ENCODE measurements at places on chromosomes 7 and 10.

DNA sequence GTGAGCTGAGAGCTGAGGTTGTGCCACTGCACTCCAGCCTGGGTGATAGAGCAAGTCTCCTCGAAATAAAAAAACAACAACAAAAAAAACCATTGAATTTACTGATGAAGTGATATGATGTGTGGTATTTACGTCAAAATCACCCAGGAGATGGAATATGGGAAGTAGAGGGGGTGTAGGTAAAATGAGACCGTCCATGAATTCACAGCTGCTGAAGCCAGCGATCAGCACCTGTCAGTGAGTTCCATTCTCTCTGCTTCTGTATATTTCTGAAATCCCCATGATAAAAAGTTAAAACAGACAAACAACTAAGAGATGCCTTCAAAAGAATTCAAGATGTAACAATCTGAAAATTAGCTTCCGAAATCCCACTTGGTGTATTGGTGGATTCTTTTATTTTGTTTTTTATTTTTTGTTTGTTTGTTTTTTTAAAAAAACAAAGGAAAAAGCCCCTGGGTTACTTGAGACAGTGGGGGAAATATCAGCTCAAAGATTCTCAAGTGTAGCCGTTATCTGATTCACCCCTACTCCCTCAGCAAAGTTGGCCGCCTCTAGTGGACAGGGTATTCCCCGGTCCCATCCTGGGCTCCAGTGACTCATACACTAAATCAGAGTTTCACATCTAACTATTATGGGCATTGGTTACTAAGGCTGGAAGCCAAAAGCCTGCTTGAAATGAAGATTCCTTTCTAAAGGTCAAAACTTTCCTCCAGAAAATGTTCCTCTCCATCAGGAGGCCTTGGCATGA, 76.4 kb downstream of the MAP3K8 start:
- no peak for DNase-seq

DNA sequence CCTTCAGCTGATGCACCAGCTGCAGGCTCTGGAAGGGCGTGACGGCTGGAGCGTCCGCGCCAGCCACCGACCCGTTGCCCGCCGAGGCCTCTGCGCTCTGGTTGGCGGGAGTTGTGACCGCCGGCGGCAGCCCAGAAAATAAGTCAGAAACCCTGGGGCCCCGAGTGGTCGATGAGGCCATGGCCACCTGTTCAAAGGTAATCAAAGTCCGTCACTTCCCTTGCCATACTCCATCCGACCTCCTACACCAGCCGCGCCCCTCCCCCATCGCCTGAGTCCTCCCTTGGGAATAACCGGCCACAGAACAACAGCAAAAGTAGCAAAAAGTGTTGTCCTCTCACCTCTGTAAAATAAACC, 406 bp downstream of the PRLHR start:
- no peak for DNase-seq

DNA sequence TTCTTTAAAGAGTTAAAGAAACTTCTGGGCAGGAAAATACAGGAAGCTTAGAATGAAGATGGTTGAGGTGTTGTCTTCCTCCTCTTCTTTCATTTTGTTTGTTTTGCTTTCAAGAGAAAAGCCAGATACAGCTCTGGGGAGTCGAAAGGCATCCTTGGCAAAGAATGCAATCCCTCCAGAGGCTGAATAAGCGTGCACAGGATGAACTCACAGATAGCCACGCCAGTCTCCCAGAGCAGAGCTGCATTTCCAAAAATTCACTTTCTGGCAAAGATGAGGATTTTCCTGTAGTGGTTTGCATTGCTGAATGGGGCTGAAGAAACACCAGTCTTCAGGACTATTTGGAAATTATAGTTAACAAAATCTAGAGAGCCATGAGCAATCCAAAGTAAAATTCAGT, 336.4 kb downstream of the NRG3 start:
- no peak for DNase-seq

DNA sequence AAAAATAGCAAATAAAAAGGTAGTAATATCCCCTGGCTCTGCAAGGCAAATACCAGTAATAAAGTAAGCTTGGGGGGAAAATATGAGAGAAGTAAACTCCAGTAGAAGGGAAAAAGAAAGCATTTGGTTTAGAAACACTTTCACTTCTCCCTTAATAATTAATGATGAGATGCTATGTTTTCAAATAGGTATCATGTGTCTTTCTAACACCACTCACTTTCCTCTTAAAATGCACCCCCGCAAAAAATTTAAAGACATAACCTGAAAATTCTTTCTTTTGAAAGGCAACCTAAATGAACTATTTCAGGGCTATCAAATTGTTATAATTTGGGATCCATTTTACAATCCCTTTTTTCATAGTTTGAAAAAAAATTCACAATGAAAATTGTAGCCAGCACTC, 240.3 kb downstream of the SNX10 start:
- DNase-seq: no peak

GRCh38 chr10:77593771-77594470, 43.7 kb downstream of the KCNMA1 start:
- no peak for DNase-seq

DNA sequence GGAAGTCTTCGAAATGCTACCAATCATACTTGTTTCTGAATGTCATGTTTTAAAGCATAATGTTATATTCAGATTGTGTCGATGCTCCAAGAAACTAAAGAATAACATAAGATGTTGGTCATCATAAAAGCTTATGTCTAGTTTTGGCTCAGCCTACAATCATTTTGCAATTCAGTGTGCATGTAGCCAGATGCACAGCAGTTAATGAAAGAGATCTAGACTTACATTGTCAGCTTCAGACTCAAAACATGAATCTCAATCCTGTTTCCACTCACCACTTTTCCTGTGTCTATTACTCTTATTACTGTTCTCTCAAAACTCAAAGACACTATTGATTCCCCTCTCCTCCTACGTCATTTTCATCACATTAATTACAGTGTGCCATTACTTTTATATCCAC, 21.4 kb downstream of the TMEM196 start:
- no peak for DNase-seq

- no peak for DNase-seq
Measured at GRCh38 chr7:43377196-43377960, 205.5 kb upstream of the STK17A start.

DNA sequence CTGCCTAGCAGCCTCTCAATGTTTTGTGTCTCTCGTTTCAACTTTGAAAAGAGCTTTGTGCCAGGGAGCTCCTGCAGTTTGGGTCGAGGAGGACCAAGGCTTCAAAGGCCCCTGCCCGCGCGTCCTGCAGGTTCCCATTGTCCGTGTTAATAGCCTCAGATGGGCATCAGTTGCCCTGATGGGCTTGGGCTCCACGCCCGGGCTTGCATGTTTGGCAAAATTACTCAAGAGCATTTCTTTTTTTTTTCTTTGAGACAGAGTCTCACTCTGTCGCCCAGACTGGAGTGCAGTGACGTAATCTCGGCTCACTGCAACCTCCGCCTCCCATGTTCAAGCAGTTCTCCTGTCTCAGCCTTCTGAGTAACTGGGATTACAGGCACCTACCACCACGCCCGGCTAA, 636.6 kb downstream of the SDK1 start:
- no peak for DNase-seq

- no peak for DNase-seq
Measured at GRCh38 chr10:122490268-122490667, 28.9 kb downstream of the HTRA1 start.

DNA sequence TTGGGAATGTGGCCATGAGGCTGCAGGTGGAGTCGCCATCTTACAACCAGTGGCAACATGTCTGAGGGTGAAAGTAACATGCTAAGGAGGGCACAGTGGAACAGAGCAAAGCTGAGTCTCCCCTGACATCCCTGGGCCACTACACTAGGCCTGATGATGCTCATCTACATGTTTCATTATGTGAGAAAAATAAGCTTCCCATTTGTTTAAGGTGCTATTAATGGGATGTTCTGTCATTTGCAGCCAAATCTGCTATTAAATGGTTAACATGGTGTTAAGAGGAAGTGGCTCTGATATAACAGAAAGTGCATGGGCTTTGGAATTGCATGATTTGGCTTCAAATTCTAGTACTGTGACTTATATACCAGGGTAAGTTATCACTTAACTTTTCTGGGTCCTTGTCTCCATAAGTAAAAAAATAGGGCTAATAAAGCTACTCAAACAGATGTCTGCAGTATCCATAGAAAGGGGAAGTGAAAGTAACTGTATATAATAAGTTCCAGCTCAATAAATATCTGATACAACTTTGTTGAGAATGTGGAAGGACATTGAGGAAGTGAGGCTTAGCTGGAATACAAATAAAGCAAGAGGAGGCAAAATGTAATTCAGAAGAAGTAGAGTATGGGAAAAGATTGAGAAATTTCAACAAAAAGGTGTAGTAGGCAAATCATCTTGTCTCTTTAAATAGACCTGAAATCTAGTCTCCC, 158.9 kb downstream of the RTKN2 start:
- DNase-seq: no peak

DNA sequence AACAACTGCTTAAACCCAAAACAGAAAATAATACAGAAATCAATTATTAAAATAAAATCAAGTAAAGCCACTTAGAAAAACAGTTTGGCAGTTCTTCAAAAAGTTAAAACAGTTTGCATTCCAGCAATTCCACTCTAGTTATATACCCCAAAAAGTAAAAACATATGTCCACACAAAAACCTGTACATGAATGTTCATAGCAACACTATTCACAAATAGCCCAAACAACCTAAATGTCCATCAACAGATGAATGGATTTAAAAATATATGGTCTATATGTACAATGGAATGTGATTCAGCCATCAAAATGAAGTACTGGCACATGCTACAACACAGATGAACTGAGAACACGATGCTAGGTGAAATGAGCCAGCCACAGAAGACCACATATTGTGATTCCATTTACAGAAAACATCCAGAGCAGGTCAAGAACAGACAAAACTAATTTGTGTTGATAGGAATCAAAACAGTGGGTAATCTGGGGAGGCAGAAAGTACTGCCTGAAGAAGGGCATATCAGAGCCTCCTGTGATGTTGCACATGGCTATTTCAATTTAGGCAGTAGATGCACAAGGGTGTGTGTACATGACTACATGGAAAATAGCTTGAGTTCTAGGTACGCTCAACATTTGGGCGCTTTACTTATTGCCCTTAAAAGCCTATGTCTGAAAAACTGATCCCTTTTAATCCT, 66.3 kb downstream of the CYTH3 start:
- no peak for DNase-seq

DNA sequence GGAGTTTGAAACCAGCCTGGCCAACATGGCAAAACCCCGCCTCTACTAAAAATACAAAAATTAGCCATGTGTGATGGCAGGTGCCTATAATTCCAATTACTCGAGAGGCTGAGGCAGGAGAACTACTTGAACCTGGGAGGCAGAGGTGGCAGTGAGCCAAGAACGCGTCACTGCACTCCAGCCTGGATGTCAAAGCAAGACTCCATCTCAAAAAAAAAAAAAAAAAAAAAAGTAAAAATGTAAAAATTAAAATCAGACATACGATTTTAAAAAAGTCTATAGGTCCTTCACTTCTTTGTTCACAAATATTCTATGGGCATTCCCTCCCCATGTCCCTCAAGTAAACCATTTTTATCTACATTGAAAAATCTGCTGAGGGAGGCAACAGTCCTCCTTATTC, 34.9 kb upstream of the TLL2 start:
- DNase-seq: no peak

DNA sequence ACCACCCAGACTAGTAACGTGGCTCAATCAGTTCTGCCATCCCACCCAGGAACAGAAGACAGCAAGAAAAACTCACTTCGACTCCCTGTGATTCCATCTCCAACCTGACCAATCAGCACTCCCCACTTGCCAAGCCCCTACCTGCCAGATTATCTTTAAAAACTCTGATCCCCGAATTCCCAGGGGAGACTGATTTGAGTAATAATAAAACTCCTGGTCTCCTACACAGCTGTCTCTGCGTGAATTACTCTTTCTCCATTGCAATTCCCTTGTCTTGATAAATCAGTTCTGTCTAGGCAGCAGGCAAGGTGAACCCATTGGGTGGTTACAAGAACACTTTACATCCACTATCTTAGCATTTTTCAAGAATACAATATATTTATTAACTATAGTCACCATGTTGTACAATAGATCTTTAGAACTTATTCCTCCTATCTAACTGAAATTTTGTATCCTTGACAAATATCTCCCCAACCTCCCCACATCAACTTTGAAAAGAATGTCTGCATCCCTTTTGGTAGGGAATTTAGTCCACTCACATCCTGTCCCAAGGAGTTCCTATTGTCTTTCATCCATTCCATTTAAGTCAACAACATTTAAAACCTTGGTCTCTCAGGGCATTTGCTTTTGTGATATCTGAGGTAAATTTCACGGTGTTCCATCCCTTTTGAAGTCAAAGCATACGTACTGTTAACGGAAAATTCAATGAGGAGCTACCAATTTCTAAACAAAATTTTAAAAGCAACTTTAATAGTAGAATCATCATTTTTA, 163.7 kb downstream of the MACC1 start:
- no peak for DNase-seq

DNA sequence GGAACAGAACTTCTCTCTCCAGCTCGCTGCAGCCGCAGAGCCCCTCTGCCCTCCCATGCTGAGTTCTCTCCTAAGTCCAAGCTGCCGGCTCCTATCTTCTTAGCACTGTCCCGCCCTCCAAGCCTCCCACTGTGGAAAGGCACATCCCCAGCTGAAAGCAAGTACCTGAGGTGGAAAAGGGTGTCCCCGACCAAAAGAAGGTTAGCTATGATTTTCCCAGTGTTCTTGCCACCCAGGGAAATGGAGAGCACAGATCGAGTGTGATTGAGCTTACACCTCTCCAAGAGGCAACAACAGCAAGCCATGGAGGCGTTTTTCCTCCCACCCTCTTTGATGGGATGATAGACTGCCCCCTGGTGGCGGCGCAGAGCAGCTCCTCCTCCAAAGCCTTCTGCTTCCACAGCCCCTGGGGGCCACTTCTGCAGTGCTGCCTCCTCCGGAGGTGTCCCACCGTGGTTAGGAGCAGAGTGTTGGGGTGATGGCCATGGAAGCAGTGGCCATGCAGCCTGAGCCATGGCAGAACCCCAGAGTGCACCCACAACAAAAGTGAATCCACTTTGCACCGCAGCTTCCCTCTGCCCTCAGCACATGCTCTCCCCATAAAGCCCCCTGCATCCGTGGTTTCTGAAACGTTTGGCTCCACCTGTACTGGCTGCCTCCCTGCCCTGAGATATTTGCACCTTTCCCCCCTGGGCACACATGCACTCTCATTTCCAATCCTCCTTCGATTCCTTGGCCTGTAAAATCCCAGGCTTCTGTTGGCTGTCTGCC, 143.1 kb upstream of the STK17A start:
- DNase-seq: no peak

GRCh38 chr10:125163803-125164202, 3.4 kb upstream of the CTBP2 start:
- no peak for DNase-seq

- DNase-seq: no peak
Measured at GRCh38 chr7:116957874-116958273, 4.6 kb downstream of the ST7 start.

DNA sequence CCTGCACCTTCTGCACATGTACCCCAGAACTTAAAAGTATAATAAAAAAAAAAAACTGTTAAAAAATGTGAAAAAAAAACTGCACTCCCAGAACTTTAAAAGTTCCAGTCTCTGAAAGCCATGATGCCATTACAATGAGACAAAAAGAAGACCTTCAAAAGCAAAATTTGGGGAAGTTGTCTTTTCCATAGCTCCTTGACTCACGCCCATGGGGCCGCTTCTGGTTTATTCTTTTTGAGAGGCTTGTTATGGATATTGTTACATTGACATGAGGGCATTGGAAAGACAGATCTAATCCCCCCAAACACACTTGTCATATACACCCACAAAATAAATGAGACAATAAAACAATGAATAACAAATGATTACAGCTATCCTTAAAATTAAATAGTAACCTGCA, 798 bp downstream of the BLNK start:
- no peak for DNase-seq
